ENCODE measurements at places on chromosomes 6 and 20. TPM values are rescaled to one million over a fixed set of nuclear protein-coding genes. Genes with fewer than 3 reads are reported as not detected.
A peak's percentile ranks its signal among the peaks of the same experiment; 100 is the strongest.

Gene MOCS1
- total RNA-seq: 18.4 TPM

Gene LRRC1
- total RNA-seq: 6.6 TPM

Gene CTNNBL1
- total RNA-seq: 94.9 TPM

Gene HLA-DRB5
- not detected for total RNA-seq

- H3K27ac ChIP-seq: no peak overlapping the region
- peak overlapping the region; percentile 48 for H3K4me3 ChIP-seq
- H3K27me3 ChIP-seq: no peaks in the 10 kb centered on the region
- no peak for DNase-seq
Observed at GRCh38 chr6:16374461-16375200, 136.2 kb downstream of the GMPR start.

GRCh38 chr6:5776706-5777390 is 229.9 kb downstream of the NRN1 start:
- H3K27ac ChIP-seq: no peak overlapping the region
- H3K27me3 ChIP-seq: no peaks in the 10 kb centered on the region
- no peak for DNase-seq
- H3K4me3 ChIP-seq: no peak overlapping the region
- peaks cover 7% of the 10 kb centered on the region for H3K36me3 ChIP-seq
- H3K4me1 ChIP-seq: no peaks in the 10 kb centered on the region

- H3K27ac ChIP-seq: no peak overlapping the region
- no peak for DNase-seq
- H3K36me3 ChIP-seq: no peaks in the 10 kb centered on the region
- no peak overlapping the region for H3K4me3 ChIP-seq
- peaks cover 5% of the 10 kb centered on the region for H3K4me1 ChIP-seq
Observed at GRCh38 chr20:3068075-3068474, 3.3 kb upstream of the OXT start.

DNA sequence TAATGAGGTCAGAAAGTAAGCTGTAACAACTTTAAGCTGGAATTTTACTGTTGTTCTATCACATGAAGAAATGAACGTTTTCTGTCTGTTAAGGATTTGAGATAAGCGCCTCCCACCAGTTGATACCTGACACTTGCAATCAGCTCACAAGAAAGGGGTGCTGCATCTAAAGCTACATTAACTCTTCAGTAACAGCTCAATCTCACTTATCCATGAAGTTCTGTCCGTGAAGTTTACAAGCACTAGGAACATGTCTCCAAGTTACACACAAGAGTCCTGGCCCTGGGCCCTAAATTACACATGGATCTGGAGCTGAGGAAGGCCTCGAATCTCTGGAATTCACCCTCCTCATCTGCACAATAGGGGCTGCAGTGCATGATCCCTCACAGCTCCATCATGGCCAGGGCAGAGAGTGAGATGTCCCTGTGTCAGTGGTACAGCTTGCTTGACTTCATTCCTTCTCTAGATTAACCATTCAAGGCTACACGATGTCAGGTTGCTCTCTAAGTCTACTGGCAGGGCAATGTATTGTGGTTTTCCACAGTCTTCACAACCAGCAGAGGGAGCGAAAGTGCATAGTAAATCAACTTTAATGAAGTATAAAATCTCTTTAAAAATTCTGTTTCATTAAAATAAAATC is 182.4 kb upstream of the MCHR2 start:
- no peaks in the 10 kb centered on the region for H3K27me3 ChIP-seq
- peak overlapping the region; percentile 13 for H3K27ac ChIP-seq
- no peak overlapping the region for H3K4me3 ChIP-seq

DNA sequence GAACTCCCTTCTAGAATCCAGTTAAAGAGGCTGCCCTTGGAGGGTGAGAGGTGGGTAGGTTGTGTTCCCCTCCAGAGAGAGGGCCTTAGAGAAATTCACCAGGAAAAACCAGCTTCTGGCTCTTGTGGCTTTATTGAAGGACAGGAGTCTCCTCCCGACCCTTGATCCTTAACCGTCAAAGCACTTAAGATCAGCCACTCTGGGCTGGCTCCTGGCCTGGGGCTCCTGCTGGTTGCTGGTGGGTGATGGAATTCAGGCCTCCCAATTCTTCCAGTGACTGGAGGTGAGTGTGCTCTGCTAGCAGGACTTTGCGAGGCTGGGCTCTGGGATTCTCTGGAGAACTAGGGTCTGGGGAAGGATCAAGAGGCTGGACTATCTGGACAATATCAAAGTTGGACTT is 75.6 kb upstream of the LGSN start:
- H3K27me3 ChIP-seq: no peaks in the 10 kb centered on the region
- H3K4me1 ChIP-seq: no peaks in the 10 kb centered on the region
- no peak for DNase-seq
- H3K36me3 ChIP-seq: no peaks in the 10 kb centered on the region
- H3K4me3 ChIP-seq: no peak overlapping the region

GRCh38 chr6:103215847-103216246 is 1643.9 kb downstream of the HACE1 start:
- peaks cover 3% of the 10 kb centered on the region for H3K27me3 ChIP-seq
- H3K4me3 ChIP-seq: no peak overlapping the region
- H3K27ac ChIP-seq: no peak overlapping the region
- H3K36me3 ChIP-seq: no peaks in the 10 kb centered on the region

GRCh38 chr20:33490934-33491656 is 1.2 kb downstream of the CBFA2T2 start:
- no peak for DNase-seq
- H3K27me3 ChIP-seq: no peaks in the 10 kb centered on the region
- H3K36me3 ChIP-seq: no peaks in the 10 kb centered on the region
- H3K27ac ChIP-seq: peak overlapping the region; percentile 13
- H3K4me1 ChIP-seq: peaks cover 9% of the 10 kb centered on the region

All from neural crest cell (in vitro differentiated cells).